Dorsolateral prefrontal cortex (tissue), 122 donors: ENCODE measurements at places on chromosomes 7 and 10.
A peak's percentile ranks its signal among the peaks of the same experiment; 100 is the strongest.

DNA sequence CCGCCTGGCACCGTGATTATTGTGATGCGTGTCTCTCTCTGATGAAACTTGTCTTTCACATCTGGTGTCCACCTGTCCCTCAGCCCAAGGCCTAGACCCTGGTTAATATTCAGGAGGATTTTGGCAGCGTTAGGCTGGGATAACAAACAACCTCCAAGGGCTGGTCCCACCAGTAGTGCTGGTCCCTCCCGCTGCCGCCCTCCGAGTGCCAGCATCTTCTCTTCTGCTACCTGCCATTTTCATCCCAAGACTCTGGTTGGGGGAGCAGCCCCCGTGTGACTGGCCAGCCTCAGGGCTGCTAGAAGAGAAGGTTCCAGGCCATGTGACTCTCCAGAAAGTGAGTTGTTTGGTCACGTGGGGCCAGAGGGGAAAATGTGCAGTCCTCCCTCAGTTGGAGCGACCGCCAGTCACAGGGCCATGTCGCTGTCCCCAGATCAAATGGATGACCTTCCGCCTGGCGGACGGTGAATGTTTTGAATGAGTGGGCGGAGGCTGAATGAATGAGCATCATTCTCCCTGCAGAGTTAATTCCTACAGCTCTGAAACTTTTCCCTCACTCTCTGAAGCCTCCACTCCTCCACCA, 479.9 kb upstream of the FOXK1 start:
- no peak for DNase-seq

DNA sequence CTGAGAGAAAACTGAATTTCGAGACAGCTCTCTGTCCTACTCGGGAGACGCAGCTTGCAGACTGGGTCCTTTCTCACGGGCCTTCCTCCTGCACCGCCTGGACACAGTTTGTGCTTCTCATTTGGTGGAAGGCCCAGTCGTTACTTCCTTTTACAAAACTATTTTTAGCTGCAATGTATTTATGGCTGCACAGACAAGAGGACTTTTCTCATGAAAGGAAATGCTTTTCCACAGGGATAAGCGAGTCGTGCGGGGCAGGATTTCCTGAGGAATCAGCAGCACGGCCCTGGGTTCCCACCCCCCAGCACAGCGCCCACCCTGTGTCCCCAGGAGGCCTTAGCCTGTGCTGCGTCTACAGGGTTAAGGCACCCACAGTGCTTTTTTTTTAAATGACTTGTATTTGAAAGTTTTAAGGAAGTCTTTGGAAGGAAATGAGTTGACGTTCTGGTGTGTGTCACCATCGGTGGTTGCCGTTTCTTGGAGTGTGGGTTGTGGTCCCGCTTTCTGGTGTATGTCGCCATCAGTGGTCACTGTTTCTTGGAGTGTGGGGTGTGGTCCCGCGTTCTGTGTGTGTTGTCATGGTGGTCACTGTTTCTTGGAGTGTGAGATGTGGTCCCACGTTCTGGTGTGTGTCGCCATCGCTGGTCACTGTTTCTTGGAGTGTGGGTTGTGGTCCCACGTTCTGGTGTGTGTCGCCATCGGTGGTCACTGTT, 50.9 kb downstream of the INPP5A start:
- no peak for DNase-seq

- no peak for DNase-seq
Measured at GRCh38 chr10:116237260-116237659, 35.7 kb downstream of the GFRA1 start.

- DNase-seq = no peak
Measured at GRCh38 chr10:129897871-129898626, 66.0 kb downstream of the EBF3 start.

- no peak for DNase-seq
Measured at GRCh38 chr7:8931906-8932646, 498.7 kb downstream of the NXPH1 start.

GRCh38 chr7:141640239-141640840, 61.6 kb downstream of the DENND11 start:
- no peak for DNase-seq

DNA sequence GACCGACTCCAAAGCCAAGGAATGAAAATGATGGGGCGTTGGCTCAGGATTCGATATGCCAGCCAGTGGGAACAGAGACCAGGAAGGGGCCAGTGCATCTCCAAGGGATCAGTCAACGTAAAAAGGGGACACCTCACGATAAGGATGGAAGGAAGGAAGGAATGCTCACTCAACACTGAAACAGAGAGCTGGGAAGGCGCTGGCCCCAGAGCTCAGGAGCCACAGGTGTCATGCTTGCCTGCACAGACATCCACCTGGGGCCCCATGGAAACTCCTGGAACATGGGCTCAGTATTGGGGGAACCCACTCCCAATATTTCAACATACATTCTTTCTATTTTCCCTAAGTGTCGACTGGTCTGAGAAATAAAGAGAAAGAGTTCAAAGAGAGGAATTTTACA, 5.3 kb downstream of the MMRN2 start:
- DNase-seq = no peak

DNA sequence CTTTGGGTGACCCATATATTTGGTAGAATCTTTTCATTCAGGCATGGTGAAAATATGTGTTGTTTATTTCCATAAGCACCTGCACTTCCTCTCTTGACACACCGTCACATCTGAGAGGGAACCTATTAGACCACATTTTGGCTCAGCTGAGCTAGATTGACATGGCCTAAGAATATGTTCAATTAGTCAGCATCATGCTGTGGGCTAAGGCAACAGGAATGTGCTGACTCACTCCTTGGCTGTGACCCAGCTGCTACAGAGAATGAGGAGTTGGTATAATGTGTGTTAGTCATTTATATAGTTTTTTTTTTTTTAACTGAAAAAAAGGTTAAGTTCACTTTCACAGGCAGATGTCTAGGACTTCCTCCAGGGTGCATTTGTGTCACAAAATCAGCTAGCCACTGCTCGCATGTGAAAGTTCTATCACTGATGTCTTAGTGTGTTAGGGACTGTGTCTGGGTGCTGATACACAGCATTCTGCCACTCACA, 180.6 kb downstream of the SEMA3E start:
- peak; percentile 71 for DNase-seq

DNA sequence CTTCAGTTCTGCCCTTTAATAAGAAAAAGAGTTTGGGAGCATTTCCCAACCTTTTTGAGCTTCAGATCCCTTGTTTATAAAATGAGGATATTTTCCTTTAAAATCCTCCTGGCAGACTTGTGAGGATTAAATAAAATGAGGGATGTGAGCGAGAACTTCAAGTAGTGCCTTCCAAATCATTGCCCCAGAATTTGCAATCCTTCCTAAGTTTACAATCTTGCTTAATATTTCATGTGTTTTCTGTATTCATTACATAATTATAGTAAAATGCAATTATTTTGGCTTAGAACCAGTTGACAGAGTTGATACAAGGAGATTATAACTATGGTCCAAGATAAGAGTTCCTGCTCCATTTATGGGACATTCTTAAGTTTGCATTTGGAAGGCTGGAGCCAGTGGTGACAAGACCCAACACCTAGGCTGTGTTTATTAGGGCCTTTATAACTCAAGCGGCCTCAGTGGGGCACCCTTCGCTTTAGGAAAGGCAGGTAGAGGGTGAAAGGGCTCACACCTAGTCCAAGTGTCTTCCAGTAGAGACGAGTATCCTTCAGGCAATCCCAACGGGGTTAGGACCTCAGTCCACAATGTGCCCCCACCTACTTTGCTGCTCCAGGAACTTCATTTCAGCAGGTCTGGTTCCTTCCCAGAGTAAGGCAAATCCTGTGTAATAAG, 317.5 kb downstream of the WDR11 start:
- no peak for DNase-seq

DNA sequence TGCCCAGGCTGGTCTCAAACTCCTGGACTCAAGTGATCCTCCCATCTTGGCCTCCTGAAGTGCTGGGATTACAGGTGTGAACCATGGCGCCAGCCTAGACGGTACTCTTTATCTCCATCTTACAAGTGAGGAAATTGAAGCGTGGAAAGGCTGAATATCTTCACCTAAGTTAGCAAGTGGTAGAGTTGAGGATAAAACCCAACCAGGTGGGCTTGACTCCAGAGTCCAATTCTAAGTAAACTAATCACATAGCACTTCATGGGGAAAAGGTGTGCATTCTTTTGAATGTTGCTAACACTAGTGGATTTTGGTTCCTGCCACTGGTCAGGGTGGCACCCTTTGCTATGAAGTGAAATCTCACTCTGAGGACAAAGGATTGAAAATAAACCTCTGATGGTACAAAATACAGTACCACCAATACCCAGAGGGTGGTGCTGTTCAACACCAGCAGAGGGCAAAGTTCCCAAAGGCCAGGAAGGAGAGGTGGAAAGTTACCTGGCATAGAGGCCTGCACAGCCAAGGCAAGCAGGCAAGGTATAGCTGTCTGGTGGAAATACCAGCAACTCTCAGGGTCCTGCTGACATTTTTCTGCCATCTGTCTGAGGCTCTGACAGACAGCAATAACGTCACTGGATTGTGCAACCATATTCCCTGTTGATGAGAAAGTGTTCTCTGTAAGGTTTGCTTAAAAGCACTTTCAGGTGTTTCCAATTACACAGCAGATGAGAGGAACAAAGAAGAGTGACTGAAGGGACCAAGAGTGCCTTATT, 17.6 kb downstream of the ZDHHC16 start:
- no peak for DNase-seq

- no peak for DNase-seq
Measured at GRCh38 chr10:63972949-63973827, 452.0 kb downstream of the REEP3 start.

- DNase-seq = no peak
Measured at GRCh38 chr7:108455551-108455997, 662 bp downstream of the NRCAM start.

- no peak for DNase-seq
Measured at GRCh38 chr7:140723574-140723973, 27.1 kb downstream of the NDUFB2 start.

DNA sequence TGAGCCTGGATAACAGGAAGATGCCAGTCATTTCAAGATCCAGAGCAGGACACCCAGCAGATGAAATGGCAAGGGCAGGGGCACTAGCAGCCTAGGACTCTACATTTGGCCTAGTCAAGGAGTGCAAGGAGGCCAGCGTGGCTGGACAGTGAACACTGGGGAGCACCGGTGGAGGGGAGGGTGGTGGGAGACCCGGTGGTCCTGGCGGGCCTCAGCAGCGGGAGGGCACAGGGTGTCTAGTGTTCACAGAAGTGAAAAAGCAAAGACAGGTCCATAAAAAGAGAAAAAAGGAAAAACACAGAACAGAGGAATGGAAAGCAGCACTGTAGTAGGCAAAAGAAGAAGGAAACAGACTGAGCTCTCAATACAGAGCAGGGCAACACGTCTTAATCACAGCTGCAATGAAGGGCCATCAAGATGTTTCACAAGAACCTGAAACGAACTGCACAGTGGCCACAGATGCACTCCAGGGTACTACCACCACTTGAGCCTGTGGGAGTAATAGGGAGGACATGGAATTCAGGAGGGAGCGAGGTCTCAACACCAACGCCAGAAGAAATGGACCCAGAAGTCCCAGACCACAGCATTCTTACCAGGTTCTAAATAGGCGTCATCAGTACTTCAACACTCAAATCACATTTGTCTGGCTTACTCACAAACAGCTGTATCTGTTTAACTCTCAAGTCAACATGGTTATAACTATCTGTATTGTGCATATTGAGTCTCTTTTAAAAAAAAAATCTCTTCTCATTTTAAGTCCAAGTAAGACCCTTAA, 573.7 kb downstream of the PARD3 start:
- DNase-seq = no peak

GRCh38 chr7:93147363-93147762, 822 bp downstream of the SAMD9L start:
- no peak for DNase-seq
